ENCODE measurements at places on chromosomes 5 and 9.

DNA sequence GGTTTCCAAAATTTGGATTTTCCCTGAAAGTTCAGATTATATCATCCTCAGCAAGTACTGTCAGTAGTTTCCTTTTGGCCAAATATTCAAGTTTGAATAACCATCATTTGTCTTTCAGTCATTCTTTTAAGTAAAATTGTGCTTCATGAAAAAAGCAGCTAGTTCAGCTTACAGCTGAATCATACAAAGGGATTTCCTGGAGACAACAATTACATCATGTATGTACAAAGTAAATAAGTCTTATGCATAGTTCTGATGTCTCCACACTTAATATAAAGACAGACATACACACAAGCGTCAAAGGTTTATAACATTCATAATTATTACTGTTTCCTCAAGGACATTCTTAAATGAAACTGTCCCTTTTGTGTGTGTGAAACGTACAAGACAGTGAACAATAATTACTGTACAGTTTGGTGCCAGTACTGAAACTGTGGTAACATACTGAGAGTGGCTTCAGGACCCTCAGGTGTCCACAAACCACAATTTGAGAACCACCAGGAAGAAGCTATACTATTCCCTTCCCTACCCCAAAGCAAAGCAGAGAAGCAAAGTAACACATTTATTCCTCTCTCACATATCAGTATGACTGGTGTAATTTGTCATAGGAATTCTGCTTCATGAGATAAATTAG, 746.6 kb downstream of the TAF11L14 start:
- DNase-seq, result no peak

GRCh38 chr5:42872865-42873264, 61.2 kb upstream of the SELENOP start:
- no peak for DNase-seq

DNA sequence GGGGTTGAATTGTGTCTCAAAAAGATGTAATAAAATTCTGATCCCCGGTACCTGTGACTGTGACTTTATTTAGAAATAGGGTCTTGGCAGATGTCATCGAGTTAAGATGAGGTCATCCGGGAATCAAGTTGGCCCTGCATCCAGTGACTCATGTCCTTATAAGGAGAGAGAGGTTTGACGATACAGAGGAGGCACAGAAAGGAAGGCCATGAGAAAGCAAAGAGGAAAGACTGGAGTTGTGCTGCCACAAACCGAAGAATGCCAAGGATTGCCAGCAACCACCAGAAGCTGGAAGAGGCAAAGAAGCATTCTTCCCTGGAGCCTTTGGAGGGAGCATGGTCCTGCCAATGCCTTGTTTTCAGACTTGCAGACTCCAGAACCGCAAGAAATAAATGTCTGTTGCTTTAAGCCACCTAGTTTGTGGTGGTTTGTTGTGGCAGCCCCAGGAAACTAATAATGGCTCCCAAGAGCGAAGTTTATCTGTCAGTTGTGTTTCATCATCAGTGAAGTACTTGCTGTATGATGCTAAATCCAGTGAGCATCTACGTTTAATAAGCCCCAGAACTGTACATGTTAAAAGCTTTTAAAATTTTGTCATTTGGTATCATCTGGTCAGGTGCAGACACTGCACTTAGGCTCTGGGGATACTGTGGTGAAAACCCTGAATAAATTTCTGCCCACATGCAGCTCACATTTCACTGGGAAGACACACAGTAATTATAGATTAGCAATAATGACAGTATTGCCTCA, 114.8 kb downstream of the TLE4 start:
- DNase-seq, result no peak

DNA sequence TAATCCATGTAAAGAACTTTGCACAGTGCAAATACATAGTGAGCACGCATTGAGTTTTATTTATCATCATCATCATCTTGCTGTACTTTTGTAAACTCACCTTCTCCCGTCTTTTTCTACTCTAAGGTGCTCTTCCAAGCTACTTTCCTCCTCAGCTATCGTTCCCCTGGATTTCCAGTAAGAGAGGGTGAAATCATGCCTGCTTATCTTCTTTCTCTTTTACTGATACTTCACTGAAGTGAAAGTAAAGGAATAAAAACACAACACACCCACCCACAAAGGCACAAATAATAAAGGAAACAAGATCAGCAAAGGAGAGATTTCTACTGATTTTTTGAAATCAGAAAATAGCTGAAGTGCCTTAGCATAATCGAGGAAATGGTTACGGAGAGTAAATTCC, 509.9 kb downstream of the RAB3C start:
- DNase-seq, result no peak

- no peak for DNase-seq
Measured at GRCh38 chr9:114603248-114603647, 7.8 kb upstream of the TMEM268 start.
